ENCODE measurements at places on chromosomes 13 and 19.
A peak's percentile ranks its signal among the peaks of the same experiment; 100 is the strongest.

- DNase-seq, result no peak
Measured at GRCh38 chr19:55197528-55197927, 11.8 kb downstream of the PTPRH start.

GRCh38 chr13:42612021-42612765, 38.2 kb downstream of the TNFSF11 start:
- no peak for DNase-seq

DNA sequence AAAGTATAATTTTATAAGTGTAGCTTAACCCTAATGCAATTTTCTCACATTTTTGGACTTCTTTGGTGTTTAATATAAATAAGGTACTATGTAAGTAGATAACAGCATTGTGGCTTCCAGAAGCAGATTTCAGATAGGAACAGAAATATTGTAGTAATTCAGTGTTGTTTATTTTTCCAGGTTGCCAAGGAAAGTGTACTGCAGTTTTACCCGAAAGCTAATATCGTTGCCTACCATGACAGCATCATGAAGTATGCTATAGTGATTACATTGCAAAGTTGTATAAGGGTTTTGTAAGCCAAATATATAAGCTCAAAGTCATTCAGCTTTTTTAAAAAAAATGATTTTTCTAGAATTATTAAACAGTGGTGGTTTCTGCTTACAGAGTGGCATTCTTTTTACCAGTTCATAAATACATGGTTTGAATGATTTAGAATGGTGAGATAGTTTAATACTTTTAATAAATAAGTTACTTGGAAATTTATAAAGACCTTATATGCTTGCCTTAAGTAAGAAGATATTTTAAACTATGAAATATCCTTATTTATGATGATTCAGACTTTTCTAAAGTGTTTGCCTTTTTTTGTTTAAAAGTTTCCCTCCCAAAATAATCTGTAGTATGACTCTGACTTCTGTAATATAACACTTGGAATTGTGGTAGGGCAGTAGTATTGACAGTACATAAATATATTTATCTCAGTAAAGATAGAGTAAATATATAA, 3.7 kb downstream of the UBA2 start:
- DNase-seq, result no peak

GRCh38 chr19:44236384-44236783, 23.3 kb upstream of the ZNF233 start:
- no peak for DNase-seq

DNA sequence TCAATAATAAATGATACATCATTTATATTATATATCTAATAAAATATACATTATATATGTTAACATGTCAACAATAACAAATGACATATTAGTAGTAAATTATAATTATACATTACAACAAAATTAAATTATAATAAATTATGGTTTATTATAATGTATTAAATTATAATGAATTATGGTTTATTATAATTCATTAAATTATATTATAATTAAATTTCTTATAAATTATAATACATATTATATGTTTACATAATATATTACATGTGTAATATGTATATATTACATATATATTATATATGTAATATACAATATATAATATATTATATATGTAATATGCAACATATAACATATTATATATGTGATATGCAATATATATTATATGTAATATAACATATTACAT, 20.5 kb downstream of the C3 start:
- DNase-seq, result no peak

DNA sequence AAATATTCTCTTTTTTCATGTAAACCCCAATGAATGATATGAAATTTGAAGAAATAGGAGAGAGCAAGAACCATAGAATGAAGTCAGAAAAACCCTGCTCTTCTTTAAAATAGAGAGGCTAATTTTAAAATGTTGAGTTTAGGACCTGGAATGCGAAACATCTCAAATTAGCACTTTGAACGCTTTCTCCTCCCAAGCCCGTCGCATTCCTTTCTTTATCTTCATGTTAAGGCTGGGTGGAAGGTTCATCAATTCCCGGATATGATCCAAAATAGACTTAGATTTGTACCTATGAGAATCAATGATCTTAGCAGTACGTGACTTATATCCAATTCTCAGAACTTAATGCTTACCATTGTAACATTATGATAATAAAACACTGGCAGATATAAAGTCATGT, 24.1 kb upstream of the LGALS16 start:
- DNase-seq, result no peak

- no peak for DNase-seq
Measured at GRCh38 chr13:44652168-44652567, 76.0 kb upstream of the TSC22D1 start.

- no peak for DNase-seq
Measured at GRCh38 chr13:35714588-35715377, 238.3 kb upstream of the MAB21L1 start.

GRCh38 chr13:39858794-39859193, 203.3 kb downstream of the COG6 start:
- no peak for DNase-seq

GRCh38 chr19:4482721-4483364, 10.7 kb downstream of the HDGFL2 start:
- no peak for DNase-seq

DNA sequence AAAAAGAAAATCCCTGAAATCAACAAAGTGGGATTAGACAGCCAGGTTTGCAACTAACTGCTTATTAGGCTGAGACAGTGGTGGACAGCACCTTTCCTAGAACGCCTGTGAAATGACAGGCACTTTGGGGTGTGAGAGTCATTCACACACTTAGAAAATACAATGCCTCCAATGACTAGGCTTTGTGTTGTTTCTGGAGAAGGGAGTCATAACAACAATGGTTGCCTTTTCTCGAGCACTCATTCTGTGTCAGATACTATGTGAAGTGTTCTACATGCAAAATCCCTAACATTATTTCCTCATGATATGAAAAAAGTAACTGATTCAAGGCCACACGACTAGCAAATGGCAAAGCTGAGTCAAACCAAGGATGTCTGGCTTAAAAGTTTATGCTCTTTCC, 41.2 kb downstream of the SACS start:
- no peak for DNase-seq

- no peak for DNase-seq
Measured at GRCh38 chr19:50710094-50710493, 9.5 kb downstream of the SHANK1 start.

GRCh38 chr19:46840498-46840942, 10.1 kb downstream of the AP2S1 start:
- DNase-seq, result peak; percentile 62

- no peak for DNase-seq
Measured at GRCh38 chr13:25840261-25840660, 211.6 kb downstream of the SHISA2 start.

DNA sequence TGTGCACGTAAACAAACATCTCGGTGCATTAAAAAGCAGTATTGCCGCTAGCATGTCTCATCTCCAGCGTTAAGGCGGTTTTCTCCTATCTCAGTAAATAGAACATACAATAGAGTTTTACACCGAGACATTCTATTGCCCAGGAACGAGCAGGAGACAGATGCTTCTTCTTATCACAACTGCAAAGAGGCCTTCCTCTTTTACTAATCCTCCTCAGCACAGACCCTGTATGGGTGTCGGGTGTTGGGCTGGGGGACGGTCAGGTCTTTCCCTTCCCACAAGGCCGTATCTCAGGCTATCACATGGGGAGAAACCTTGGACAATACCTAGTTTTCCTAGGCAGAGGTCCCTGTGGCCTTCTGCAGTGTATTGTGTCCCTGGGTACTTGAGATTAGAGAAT, 21.2 kb downstream of the ZNF233 start:
- no peak for DNase-seq

DNA sequence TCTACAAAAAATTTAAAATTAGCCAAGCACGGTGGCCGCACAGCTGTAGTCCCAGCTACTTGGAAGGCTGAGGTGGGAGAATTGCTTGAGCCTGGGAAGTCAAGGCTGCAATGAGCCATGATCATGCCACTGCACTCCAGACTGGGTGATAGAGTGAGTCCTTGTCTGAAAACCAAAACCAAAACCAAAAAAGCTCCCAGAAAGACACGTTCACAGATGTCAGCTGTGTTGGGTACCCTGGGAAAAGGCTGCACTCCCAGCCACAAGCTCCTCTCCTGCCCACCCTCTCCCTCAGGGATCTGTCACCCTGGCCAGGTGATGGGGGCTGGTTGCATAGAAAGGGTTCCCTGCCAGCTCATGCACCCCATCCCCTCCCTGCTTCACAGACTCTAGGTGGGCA, 53.3 kb downstream of the RNF6 start:
- DNase-seq, result no peak

DNA sequence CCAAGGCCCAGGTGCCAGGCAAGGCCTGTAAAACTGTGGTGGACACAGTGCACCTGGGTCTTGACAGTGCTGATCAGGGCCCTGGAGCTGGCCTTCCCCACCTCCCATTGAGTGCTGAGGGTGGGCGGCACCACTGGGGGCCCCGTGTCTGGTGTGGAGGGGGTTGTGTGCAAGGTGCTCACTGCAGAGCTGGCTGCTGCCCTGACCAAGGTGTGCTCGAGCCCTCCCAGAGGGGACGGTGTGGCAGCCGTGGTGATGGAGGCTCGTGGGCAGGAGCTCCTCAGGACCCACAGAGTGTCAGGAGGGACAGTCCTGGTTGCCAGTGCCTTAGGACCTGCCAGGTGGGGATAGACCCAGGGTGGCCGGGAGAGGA, 23.0 kb downstream of the ATP4B start:
- no peak for DNase-seq

DNA sequence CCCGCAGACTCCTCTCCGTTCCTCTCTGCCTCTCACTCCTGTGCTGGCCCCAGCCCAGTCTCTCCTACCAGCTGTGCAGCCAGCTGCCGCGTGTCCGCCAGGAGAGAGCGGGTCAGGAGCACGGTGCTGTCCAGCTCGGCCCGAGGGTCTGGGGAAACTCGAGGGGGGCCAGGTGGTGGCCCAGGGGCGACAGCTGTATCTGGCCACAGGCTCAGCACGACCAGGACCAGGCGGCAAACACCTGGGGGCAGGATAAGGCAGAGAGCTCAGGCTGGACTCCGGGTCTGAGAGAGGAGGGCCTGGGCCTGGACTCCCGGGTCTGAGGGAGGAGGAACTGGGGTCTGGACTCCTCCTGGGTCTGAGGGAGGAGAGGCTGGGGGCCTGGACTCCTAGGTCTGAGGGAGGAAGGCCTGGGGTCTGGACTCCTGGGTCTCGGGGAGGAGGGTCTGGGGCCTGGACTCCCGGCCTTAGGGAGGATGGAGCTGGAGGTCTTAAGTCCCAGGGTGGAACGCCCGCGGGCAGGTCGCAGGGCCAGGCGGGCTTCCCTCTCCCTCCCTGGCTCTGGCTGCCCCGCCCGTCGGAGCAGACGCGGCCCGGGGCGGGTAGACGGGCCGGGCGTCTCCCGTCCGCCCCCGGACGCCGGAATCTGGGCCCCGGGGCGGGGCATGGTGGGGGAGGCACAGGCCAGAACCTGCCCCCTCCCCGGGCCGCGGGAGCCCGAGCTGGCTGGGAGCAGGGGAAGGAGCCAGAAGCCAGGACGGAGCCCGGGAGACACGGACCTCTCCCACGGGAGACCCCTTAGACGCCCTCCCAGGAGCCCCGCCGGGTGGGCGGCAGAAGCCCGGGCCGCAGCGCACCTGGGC, 1.3 kb downstream of the IL11 start:
- no peak for DNase-seq

DNA sequence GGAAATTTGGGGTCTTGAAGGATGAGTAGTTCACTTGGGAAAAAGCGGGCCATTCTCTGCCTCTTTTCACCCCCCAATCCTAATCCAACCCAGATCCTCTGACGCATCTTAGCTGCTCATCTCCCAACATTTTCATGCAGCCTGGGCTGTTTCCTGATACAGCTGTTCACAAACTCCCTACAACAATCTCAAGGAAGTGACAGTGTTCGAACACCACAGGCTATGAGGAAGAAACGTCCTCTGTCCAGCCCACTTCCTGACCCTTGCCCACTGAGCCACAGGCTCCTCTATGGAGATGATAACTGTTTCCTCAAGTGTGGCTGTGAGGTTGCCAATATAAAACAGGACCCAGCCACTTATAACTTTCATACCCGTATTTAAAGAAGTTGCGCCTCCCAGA, 16.2 kb downstream of the LMTK3 start:
- no peak for DNase-seq

GRCh38 chr19:13007292-13008045, 12.2 kb downstream of the NFIX start:
- DNase-seq, result no peak

DNA sequence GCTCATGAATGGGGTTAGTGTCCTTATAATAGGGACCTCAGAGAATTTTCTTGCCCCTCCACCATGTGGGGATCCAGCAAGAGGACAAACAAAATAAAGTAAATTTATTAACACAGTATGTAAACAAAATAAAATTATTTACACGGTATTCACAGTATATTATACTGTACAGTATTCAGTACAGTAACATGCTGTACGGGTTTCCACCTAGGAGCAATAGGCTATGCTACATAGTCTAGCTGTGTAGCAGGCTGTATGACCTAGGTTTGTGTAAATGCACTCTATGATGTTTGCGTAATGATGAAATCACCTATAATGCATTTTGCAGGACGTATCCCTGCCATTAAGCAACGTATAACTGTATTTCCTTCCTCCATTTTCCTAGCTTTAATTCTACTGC, 11.8 kb upstream of the DIAPH3 start:
- no peak for DNase-seq

- no peak for DNase-seq
Measured at GRCh38 chr19:45130888-45131615, 29.7 kb downstream of the NKPD1 start.

DNA sequence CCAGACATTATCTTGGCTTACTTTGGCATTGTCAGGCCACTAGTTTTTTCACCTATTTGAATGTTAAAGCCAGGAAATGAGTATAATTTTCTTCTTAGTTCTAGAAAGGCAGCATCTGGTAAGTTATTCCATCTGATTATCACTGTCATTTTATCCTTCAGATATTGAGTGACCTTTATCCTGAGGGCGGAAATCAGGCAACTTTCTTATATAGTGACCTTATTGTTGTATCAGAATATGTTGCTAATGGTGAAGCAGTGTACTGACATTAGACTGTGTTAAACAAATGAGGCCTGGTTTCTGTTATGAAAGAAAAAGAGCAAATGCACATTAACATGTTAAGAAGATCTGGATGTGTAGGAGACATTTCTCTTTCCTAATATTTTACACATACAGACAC, 5.4 kb upstream of the NDFIP2 start:
- DNase-seq, result no peak

GRCh38 chr19:31334849-31335624, 14.2 kb downstream of the TSHZ3 start:
- no peak for DNase-seq

DNA sequence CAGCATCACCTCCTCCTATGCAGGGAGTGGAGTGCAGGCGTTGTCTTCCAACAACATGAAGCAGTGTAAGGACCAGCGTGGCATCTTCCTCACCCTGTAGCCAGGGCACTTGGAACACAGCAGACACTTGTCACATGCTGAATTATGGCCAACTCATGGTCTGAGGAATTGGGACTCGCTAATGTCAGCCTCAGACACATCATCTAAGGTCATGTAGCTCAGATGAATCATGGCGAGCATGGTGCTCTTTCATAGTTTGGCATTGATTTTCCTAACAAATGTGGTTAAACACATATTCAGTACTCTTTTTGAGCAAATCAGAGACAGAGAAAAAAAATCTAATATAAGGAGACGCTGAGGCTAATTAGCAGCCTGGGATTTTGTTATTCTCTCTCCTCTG, 99.6 kb upstream of the SGCG start:
- DNase-seq, result no peak
